Sigmoid colon (tissue), 7 donors: ENCODE measurements at places on chromosomes 16 and 17. TPM values are rescaled to one million over a fixed set of nuclear protein-coding genes. Genes with fewer than 3 reads are reported as not detected.

CCL1 gene
- total RNA-seq = not detected

SLFN12L gene
- total RNA-seq = 0.55 TPM

NAA60 gene
- 23.8 TPM for total RNA-seq

SPATA32 gene
- total RNA-seq = not detected
